T-helper 2 cell (primary cell): ENCODE measurements at places on chromosomes 11 and 22.
A peak's percentile ranks its signal among the peaks of the same experiment; 100 is the strongest.

GRCh38 chr22:48661984-48662383, 1165.7 kb downstream of the BRD1 start:
- DNase-seq = no peak

- DNase-seq = no peak
Measured at GRCh38 chr11:86630229-86630981, 42.0 kb downstream of the ME3 start.

GRCh38 chr11:24833573-24833972, 336.7 kb downstream of the LUZP2 start:
- DNase-seq = no peak

DNA sequence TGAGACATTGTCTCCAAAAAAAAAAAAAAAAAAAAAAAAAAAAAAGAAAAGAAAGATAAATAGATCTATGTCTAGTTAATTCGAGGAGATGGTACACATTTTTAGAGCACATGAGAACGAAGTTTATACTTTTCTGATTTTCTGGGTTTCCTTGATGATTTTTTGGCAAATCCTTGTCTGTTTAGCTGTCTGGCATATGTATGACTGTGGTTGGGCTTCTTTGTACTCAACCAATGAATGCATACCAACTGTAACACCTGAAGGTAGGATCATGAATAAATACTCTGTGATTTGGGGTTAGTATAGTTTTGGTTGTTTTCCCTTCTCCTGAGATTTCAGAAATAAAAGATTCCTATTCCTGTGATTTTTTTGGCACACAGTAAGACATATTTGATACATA, 63.1 kb downstream of the ARHGEF12 start:
- DNase-seq = no peak

DNA sequence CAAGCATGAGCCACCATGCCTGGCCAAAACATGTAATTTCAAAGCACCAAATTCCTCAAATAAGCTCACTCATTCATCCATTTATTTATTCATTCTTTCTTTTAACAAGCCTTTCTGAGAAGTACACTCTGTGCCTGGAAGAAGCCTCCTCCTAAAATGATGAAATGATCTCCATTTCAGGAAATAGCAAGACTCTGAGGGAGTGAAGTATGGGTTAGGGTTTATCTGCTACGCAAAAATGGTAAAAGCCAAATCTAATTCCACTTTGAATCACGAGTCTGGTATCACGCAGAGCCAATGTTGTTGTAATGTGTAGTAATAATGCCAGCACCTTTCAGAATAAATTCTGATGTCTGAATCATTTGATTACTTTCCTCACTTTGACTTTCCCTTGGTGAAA, 1041.8 kb downstream of the LRRC4C start:
- no peak for DNase-seq

DNA sequence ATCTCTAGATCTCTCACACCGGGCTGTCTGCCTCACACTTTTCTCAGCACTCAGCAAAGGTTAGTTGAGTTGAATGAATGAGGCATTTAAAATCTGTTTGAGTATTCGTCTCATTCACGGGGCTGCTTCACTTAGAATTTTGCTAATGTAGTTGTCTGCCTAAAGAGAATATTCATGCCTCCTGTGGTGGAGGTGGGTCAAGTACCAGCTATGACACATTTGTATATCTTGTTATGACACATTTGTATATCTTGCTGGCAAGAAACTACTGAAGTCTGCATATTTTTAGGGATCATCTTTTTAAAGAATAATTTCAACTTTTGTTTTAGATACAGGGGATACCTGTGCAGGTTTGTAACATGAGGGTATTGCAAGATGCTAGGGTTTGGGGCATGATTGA, 43.1 kb downstream of the LDLRAD3 start:
- no peak for DNase-seq

- DNase-seq = no peak
Measured at GRCh38 chr11:81301166-81301830, 1432.4 kb downstream of the FAM181B start.

DNA sequence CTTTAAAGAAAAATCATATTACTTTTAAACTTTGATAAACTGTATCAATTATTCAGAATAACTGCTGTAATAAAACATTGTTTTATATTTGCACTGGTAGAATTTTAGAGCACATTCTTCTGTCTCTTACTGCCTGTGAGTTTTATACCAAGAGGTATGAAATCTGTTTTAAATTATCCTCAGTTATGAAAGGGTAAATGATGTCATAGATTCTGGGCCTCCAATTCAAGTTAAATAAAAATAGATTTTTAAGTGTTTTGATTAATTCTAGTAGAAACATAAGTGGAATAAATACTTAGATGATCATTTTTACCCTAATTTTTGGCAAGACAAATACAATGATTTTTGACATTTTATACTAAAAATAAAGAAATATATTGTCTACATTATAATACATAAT, 93.0 kb downstream of the GUCY1A2 start:
- no peak for DNase-seq

DNA sequence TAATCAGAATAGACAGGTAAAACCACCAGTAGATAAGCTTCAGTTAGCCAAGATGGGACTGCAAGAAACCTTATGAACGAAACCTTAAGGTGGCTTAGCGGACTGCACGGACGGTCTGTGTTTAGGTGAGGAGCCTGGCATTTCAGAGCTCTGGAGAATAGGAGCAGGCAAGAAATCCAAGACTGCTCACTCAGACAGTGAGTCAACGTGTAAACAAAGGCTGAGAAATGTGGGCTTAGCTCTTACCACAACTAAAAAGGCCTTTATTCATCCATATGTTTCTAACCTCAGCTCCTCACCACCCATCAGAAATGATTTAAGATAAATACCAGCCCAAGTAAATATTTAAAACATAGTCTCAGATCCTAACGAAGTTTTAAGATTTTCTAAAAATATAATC, 657.7 kb downstream of the OPCML start:
- DNase-seq = no peak

DNA sequence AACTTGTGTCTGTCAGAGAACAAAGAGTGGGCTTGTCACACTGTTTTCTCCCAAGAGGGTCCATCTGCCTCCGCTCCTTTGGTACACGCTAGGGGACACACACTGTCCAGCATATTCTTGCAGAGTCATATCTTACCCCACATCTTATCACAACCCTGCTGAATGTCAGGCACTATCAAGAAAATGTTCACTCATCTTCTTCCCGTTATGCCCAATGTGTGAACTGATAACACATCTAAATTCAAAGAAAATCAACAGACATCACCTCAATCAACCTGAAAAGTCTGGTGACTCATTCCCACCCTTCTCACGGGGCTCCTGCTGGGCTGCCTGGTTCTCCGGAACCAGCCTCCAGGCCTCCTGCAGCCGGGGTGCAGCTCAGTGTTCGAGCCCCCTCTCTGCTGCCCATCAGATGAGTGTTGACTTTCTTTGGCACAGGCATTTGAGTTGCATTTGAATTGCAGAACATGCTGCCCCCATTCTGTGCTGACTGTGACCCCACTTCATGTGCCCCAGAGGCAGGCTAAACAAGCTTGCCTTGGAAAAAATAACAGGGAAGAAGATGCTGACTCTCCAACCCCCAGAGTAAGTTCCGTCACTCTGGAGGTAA, 19.4 kb downstream of the GRAP2 start:
- DNase-seq = peak; percentile 58
